ENCODE measurements at places on chromosomes 6 and 20. TPM values are rescaled to one million over a fixed set of nuclear protein-coding genes. Genes with fewer than 3 reads are reported as not detected.

VSX1 gene
- total RNA-seq, result not detected

BPIFA1 gene
- total RNA-seq, result not detected

HCRTR2 gene
- total RNA-seq, result not detected

HLA-F gene
- total RNA-seq, result 332 TPM

SAMHD1 gene
- total RNA-seq, result 403 TPM

MTCH1 gene
- 109 TPM for total RNA-seq

FAM162B gene
- not detected for total RNA-seq

C6orf141 gene
- total RNA-seq, result 0.53 TPM

HS3ST5 gene
- not detected for total RNA-seq

All from activated naive CD4-positive, alpha-beta T cell treated with anti-CD3 and anti-CD28 coated beads, Interleukin-2, amount 10 ng/mL, durations not matched to agents 5 hours and 36 hours (primary cell).